Fibroblast of villous mesenchyme (primary cell): ENCODE measurements at places on chromosomes 4 and X.

GRCh38 chr4:145069361-145069760, 28.6 kb downstream of the ANAPC10 start:
- DNase-seq = peak; percentile 53

- no peak for DNase-seq
Observed at GRCh38 chr4:93710101-93710846, 118.3 kb upstream of the ATOH1 start.

- DNase-seq = no peak
Observed at GRCh38 chr4:1868912-1869311, 2.3 kb upstream of the NSD2 start.

DNA sequence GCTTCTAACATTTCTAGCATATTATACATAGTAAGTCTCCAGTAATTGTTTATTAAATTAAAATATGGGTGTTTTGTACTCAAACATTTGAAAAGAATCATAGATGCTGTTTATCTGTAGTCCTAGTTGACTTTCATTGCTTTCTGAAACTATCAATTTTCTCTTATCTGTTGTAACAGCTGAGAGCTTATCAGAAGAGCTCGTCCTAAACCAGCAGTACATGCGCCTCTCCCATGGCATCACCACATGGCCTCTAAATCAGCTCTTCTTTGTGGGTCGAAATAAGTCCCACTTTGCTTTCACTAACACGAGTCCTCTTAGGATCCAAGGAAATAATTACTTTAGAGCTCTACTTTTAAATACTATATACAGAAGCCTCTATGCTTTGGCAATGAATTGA, 55.1 kb downstream of the PPP3CA start:
- DNase-seq = peak; percentile 43

GRCh38 chrX:44462850-44463249, 79.8 kb downstream of the FUNDC1 start:
- DNase-seq = no peak

DNA sequence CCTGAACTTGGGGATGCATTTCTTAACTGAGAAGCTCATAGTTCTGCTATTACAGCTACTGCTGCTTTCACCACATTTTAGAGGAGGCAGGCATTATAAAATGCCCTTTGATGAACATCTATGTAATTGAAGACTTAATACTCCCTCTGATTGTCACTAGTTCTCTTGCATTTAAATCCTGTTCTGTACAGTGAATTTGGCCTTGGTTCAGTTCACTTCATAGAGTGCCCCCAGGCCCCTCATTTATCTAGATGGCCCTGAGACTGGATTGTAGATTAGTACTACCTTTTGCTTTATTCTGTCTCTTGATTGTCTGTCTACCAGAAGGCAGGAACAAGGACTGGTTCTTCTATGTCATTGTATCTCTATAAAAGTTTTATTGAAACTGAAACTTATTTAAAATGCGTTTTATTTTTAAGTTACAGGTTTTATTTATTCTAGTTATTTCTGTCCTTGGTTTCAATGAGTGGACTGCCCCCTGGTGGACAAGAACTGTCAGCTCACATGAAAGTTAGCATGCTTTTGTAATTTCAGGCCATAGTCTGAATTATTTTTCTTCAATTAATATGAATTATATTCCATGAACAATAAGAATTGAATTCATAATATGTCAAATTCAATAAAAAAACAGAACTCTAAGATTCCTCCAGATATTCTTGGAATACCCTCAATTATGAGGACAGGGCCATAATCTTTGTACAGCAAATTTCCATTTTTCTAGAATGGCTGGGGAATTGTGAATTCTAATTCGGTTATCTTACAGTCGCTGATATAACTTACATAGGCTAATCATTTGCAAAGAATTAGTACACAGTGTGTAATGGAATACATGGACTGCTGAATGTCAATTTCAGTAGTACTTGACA, 47.2 kb upstream of the TMEM33 start:
- peak; percentile 71 for DNase-seq
